H1 (cell line): ENCODE measurements at places on chromosomes 12 and 14. TPM values are rescaled to one million over a fixed set of nuclear protein-coding genes. Genes with fewer than 3 reads are reported as not detected.
A peak's percentile ranks its signal among the peaks of the same experiment; 100 is the strongest.

Gene ZNF740
- 7.6 and 8.2 TPM in 2 replicates for polyA plus RNA-seq

Gene LRTM2
- 0.05 and 0.06 TPM in 2 replicates for polyA plus RNA-seq

Gene CD163
- 0.02 TPM in 1 of 2 replicates, not detected in the other for polyA plus RNA-seq

Gene HSP90B1
- 88.9 and 161 TPM in 2 replicates for polyA plus RNA-seq

Gene DPPA3
- polyA plus RNA-seq = 0.11 and 0.30 TPM in 2 replicates

GRCh38 chr12:70919597-70920035 lies 922 bp downstream of the PTPRR start:
- DNase-seq = no peak

DNA sequence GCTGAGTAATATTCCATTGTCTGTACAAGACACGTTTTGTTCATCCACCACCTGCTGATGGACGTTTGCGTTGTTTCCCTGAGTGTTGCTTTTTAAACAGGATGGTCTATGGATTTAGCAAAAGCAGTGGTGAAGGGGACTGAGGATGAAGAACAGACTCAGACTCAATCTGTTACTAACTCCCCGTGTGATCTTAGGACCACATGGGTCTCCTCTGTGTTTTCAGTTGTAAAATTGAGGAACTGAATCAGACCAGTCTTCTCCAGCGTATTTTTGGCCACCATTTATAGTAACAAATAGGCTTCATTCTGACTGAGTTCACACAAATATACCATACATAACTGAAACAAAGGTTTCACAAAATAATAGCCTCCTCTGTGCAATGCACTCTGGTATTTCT lies 85.6 kb downstream of the FOXN3 start:
- DNase-seq = no peak

- DNase-seq = no peak
Observed at GRCh38 chr12:110269622-110270124, 11.4 kb upstream of the ATP2A2 start.

DNA sequence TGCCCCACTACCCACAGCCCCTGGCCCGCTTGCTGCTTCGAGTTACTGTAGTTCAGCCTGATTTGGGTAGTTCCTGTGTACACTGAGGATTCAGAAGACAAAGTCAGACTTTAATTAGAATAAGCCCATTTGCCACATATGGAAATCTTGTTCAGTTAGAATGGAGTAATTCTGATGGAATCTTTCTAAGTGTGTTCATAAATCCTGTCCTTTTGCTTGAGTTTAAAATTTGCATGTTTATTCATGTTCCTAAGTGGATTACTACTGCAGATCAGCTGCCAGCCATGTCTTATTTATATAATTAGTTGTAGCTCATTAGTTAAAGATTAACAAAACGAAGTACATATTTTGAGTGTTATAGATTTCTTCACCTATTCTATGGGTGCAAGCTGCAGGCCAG lies 504.5 kb downstream of the PCNX1 start:
- DNase-seq = no peak

DNA sequence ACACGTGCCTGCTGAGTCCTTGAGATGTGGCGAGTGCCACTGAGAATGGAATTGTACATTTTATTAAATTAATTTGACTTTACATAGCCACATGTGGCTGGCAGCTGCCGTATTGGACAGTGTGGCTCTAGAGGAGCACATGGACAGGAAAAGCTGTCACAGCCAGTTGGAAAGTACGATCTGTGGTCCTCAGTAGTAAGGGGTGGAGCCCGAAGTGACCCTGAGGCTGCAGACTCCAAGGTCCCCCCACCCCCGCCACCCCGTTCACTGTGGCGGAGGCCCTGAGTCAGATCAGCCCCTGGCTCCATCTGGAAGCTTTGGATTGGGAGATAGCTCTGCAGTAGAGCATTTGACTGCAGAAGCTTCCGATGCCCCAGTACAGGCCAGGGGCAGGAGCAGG lies 25.8 kb upstream of the BEGAIN start:
- DNase-seq = no peak

DNA sequence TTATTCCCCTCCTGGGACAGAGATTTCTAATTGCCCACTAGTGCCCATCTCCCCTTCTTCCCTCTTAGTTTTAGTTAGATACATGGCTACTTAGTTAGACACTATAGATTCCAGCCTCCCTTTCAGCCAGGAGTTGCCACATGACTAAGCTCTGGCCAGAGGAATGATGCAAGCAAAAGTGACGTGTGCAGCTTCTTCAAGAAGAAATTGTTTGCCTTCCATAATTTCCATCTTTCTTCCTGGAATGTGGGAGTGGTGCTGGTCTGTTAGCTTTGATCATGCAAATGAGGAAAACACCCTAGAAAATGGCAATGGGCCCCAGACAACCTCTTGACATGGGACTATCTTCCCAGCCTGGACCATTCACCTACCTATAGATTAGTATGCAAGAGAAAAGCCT lies 21.4 kb downstream of the CCDC177 start:
- no peak for DNase-seq

GRCh38 chr14:29637411-29637810 lies 290.2 kb downstream of the PRKD1 start:
- DNase-seq = no peak

GRCh38 chr12:30806989-30807694 lies 52.4 kb upstream of the CAPRIN2 start:
- DNase-seq = peak; percentile 55

DNA sequence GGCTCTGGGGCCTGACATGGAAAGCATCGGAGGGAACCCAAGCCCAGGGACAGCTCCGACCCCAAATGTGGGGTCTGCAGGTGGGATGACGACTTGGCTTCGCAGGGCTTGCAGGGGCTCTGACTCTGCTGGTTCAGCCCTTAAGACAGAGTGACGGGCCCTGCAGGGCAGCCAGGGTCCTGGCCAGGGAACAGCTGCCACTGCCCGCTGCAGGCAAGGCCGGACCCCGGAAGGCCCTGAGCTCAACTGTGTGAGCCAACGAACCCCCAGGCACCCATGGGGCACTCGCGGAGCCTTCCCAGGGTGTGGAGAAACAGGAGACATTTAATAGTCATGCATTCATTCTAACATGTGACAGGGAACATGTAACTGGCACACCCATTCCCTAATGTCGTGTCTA lies 120.7 kb downstream of the PIWIL1 start:
- DNase-seq = no peak

DNA sequence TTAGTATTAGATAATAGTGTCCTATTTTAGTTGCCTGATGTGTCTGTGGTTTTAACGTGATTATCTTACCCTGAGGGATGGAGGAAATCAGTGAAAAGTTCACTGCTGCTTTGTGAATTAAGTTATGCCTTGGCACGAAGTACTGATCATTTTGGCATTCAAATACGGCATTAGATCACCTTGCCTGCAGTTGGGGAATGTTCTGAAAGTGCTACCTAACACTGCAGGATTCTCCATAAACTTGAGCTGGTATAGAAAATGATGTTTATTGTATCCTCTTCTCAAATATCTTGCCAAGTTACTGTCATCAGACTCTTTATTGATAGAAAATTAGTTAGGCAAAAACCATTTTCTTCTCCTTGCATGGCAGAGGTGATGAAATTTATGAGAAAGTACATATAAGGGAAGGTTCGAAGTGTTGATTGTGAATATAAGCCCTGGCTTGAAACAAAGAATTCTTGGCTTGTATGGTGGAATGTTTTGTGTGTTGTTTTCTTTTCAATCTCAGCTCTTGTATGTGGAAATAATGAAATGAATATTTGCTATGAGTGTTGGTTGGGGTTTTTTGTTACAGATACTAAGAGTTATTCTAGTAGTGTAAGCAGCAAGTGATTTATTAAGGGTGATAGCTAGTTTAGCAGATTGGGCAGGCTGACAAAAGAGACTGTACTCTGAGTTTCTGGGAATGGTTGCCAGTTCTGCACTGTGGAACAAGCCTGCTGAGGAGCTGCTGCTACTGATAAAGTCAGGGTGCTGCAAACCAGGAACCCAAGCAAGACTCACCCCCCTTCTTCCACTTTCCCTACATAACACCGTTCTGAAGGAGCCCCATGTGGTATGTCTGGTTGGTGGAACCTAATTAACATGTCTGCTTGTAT lies 448.3 kb downstream of the PCNX1 start:
- no peak for DNase-seq

DNA sequence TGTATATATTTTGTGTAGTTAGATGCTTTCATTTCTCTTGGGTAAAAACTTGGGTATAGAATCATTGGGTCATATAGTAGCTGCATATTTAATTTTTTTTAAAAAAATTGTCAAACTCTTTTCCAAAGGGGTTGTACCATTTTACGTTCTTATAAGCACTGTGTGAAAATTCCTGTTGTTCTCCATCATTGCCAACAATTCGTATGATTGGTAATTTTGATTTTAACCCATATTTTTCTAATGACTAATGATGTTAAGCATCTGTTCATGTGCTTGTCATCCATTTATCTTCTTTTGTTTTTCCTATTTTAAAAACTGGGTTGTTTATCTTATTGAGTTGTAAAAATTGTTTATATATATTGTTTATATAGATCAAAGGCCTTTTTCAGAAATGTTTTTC lies 77.4 kb downstream of the OTOGL start:
- no peak for DNase-seq

GRCh38 chr14:105064001-105064400 lies 1.2 kb downstream of the GPR132 start:
- DNase-seq = no peak

GRCh38 chr12:121378736-121379135 lies 21.2 kb upstream of the RNF34 start:
- no peak for DNase-seq

DNA sequence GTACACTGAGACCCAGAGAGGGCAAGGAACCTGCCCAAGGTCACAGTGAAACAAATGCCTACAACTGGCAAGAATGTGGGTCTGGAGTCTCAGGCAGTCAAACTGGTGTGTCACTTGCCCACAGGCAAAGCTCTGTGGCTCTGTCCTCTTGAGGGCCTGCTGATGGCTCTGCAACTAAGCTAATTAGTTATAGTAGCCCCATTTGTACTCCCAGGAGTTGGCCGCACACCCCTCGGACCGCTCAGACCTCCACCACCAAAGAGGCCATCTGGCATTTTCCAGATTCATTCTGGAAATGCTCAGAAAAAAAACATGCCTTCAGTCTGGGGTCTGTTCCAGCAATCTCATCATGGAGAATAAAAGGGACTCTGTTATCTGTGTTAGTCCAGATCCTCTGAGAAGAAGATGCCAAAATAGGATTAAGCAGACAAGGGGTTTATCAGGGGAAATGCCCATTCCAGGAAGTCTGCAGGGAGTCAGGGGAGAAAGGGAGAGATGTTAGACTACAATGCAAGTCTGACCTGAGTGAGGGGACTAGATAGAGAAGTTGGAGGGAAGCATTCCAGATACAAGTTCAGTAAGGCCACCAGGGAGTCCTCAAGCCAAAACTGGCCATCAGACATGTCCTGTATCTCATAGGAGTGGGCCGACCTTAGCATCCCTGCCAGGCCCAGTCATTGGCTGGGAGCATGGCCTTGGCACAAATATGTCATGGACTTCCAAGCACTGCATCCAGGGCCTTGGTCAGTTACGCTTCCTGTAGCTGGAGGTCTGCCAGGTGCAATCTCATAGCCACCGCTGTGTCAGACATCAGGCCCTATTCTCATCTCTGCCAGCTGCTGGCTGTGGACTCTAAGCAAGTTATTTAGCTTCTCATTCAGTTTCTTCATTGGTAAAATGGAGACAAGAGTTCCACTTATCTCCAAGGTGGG lies 15.4 kb upstream of the OAS1 start:
- no peak for DNase-seq

GRCh38 chr14:52650774-52651173 lies 44.6 kb downstream of the ERO1A start:
- DNase-seq = no peak

DNA sequence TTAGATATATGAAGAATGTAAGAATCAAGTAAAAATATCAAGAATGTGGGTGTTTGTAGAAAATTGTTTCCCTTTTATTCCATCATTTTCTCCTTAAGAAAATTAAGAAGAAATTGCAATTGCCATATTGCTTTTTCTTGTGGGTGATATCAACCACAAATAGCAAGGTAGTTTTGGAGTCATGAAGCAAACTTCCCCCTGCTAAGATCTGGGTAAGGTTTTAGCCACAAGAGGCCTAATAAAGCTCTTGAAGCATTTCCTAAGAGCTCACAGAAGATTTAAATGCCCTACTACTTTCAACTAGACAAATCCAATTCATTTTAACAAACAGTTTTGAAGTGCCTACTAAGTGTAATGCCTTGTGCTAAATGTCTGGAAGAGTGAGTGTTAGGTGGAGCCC lies 2.6 kb downstream of the GRIP1 start:
- no peak for DNase-seq

- DNase-seq = no peak
Observed at GRCh38 chr14:102764220-102764671, 13.0 kb upstream of the TRAF3 start.

GRCh38 chr12:450438-450837 lies 9.3 kb upstream of the B4GALNT3 start:
- no peak for DNase-seq

- peak; percentile 25 for DNase-seq
Observed at GRCh38 chr12:110846615-110847566, at the start of gene CCDC63. TSS of gene CCDC63 (plus strand) at chr12:110846987. CDS start at chr12:110852955, 5,968 bp downstream.

DNA sequence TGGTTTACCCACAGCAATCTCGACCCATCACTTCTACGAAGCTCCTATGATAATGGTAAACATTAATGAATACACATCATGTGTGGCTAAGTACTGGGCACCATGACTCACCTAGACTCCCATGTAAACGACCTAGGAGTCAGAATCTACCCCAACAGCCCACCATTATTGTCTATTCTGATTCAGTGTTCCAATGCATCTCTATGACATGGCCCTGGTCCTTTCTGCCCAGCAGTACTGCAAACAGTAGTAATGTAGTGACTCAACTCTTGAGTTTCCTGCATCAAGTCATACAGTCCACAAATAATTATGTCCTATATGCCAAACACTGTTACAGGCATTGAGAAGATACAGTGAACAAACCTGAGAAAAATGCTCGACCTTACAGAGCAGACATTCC lies 14.6 kb downstream of the GTF2A1 start:
- DNase-seq = no peak

- no peak for DNase-seq
Observed at GRCh38 chr12:79454338-79454843, 236.4 kb downstream of the PAWR start.

- DNase-seq = no peak
Observed at GRCh38 chr14:70317969-70318634, 41.4 kb downstream of the COX16 start.

DNA sequence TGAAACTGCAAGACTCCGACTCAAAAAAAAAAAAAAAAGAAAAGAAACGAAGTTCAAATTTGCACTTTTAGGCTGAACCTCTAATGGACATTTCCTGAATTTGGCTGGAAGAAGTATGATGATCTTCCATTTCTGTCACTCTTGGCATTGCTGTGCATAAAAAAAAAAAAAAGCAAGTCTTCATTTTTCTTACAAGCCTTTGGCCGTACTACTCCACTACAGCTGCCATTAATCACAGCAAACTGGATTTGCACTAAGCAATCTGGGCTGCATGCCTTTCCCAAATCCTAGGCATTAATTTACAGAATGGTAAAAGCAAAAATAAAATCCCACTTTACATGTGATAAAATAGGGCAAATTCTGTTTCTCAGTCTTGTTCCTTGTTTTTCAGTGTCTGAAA lies 7.1 kb downstream of the CSRP2 start:
- no peak for DNase-seq
